ENCODE measurements at places on chromosomes 4 and X. TPM values are rescaled to one million over a fixed set of nuclear protein-coding genes. Genes with fewer than 3 reads are reported as not detected.

The KLF8 gene
- 0.50 TPM for total RNA-seq

- no peak for DNase-seq
Measured at GRCh38 chr4:1239950-1240307, 9.0 kb downstream of the CTBP1 start.

The GPRIN3 gene
- total RNA-seq: not detected

GRCh38 chrX:87517571-87518141 is at the start of gene KLHL4:
KLHL4 (plus strand) TSS chrX:87517802; CDS start chrX:87517894, 92 bp downstream.
- peak; percentile 64 for DNase-seq

The SLC25A43 gene
- 31.5 TPM for total RNA-seq

DNA sequence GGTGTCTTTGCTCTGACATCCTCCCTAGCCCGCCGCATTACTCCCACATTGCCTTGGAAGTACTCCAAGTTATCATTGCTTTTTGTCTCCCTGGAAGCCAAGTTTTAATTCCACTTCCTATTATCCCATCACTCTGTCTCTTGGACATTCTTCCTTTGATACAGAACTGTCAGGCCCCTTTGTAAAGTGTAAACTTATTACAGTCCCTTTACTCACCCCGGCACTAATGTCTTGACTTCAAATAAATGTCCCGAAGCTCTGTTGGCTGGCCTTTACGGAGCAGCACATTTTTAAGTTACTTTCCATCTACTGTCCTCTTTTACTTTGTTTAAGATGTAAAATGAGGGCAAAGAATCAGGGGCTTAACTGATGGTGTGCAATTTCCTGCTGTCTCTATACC is 223.5 kb upstream of the IGFBP7 start:
- no peak for DNase-seq
